ENCODE measurements at places on chromosomes 6 and 20. TPM values are rescaled to one million over a fixed set of nuclear protein-coding genes. Genes with fewer than 3 reads are reported as not detected.

DNA sequence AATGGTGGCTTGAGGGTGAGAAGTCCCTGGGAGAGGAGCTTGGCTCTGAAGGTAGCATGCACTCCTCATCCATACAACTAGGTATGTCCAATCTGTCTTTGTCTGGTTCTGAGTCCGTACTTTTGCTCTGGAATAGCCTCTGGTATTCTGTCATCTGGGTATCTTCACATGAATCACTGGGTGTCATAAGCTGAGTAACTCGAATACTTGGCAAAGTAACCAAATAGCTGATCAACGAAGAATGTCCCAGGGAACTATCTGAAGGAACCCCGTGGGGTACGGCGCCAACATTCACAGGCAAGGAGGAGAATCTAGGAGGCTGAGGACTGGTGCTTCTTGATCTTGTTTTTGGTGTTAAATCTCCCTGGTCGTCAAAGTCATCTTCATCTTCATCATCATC, 184.8 kb downstream of the HIVEP2 start:
- DNase-seq, result no peak

The GATA5 gene
- 4.3 TPM for total RNA-seq

The MAK gene
- total RNA-seq, result 0.38 TPM

GRCh38 chr6:75210885-75211739, 5.3 kb upstream of the COL12A1 start:
- no peak for DNase-seq

DNA sequence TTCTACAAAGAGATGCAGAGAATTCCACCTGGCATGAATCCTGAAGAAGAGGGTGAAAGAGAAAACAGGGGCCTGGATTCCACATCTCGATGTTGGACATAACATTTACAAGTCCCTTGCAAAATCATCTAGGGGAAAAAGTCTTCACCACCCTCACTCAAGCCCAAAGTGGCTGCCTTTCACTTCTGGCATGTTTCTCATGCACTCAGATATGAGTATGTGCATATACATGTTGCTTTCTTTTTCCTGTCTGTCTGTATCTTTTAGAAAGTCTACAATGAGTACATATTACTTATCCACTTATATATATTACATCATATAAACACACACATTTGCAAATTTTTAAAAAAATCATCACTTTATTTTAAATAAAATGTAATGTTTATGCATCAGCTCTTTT, 159.3 kb downstream of the KIF6 start:
- DNase-seq, result no peak

The VSTM2L gene
- 139 TPM for total RNA-seq

- no peak for DNase-seq
These were observed 37.7 kb downstream of the FRK start for GRCh38 chr6:116022841-116023445.

Measured in left cardiac atrium (tissue), 4 donors.